ENCODE measurements at places on chromosomes 7 and 10. TPM values are rescaled to one million over a fixed set of nuclear protein-coding genes. Genes with fewer than 3 reads are reported as not detected.

DNA sequence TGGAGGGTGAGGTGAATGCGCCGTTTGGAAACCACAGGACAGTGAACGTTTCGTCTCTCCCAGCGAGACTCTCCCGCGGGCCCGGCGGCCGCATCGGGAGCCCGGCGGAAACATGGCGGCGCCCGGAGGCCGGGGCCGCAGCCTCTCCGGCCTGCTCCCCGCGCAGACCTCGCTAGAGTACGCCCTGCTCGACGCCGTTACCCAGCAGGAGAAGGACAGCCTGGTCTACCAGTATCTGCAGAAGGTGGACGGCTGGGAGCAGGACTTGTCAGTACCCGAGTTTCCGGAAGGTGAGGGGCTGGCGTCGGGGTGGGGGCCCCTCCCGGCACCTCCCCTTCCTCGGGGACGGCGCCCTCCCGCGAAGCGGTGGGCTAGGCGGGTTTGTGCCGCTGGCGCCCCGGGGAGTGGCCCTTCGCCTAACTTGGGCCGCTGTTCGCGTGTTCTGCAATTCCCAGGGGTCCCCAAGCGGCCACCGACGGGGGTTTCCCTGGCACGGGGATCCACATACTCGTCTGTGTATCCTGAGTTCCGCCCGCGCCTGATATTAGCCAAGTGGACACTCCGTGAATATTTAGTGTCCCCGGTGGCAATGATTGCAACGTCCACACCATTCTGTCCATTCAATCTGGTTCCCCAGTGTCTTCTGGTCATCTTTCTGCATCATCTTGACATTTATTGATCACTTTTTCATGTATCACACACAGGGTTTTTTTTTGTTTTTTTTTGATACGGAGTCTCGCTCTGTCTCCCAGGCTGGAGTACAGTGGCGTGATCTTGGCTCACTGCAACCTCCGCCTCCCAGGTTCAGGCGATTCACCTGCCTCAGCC lies 514 bp downstream of the NHLRC2 start:
- no peaks in the 10 kb centered on the region for H3K27me3 ChIP-seq
- peak overlapping the region; percentile 95 for H3K27ac ChIP-seq
- H3K36me3 ChIP-seq: peaks cover 2% of the 10 kb centered on the region
- peaks cover 27% of the 10 kb centered on the region for H3K4me1 ChIP-seq

DNA sequence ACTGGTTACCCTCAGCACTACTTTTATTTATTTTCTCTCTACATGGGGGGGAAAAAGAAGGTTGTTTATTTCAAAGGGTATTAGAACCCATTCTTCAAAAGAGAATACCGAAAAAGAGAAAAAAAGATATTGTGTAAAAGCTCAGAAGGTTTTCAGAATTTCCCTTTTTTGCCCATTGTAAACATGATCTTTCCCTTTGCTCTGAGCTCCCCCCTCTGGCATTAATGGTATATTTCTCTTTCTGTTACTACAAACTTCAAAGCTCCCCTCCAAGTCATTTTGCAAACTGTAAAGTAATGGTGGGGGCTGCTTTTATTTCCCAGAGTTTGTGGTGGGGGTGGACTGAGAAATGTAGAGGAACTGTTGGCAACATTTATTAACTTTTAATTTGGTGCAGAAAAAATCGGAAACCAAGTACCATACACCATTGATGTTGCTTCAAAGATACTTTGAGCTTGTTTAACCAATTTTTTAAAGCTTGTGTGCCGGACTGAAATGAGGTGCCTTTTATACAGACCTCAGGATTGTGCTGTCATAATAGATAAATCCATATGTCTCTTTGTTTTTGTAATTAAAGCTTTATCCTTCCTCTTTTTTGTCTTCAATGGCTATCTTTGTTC lies 181.5 kb downstream of the EXOC4 start:
- H3K36me3 ChIP-seq: peaks cover under 1% of the 10 kb centered on the region
- H3K4me3 ChIP-seq: no peak overlapping the region
- DNase-seq: peak; percentile 28
- no peaks in the 10 kb centered on the region for H3K4me1 ChIP-seq
- H3K27me3 ChIP-seq: no peaks in the 10 kb centered on the region
- H3K27ac ChIP-seq: no peak overlapping the region

DNA sequence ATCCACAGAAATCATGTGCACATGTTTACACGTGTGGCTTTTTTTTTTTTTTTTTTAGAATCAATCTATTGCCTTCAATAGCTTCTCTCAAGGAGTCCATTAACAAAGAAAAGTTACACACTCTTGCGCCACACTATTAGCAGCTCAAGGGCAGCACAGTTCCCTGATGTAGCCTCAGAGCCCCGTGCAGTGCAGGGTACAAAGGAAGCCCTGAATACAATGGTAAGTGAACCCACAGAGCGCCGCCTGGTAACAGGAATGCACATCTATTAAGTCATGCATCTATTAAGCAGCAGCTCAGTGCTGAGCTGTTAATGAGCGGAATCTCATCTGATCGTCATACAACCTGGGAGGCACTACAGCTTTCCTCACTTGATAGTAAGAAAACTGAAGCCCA lies 113.7 kb upstream of the PDLIM1 start:
- H3K36me3 ChIP-seq: no peaks in the 10 kb centered on the region
- H3K27ac ChIP-seq: no peak overlapping the region
- no peaks in the 10 kb centered on the region for H3K27me3 ChIP-seq
- H3K4me3 ChIP-seq: no peak overlapping the region

DNA sequence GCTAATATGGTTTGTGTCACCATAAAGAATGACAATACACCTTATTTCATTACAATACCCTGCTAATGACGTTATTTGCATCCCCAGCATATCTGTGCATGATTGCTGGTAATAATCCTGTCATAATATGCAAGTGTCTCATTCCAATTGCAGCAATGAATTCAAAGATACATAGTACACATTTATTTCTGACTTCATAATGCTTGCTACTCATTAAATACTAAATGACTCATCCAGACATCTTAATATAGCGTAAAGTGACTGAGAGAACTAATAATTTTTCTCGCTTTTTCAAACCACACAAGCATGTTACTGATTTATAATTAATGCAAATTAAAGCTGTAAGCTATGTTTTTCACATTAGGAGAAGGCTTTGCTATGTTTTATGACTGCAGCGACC lies 234.7 kb upstream of the MDFIC start:
- H3K4me1 ChIP-seq: no peaks in the 10 kb centered on the region
- no peak overlapping the region for H3K4me3 ChIP-seq
- H3K36me3 ChIP-seq: no peaks in the 10 kb centered on the region
- H3K27me3 ChIP-seq: no peaks in the 10 kb centered on the region
- DNase-seq: no peak

GRCh38 chr7:70582927-70583895 lies 548.7 kb upstream of the GALNT17 start:
- H3K4me1 ChIP-seq: no peaks in the 10 kb centered on the region
- H3K4me3 ChIP-seq: no peak overlapping the region
- DNase-seq: no peak
- H3K27me3 ChIP-seq: no peaks in the 10 kb centered on the region
- H3K36me3 ChIP-seq: no peaks in the 10 kb centered on the region
- H3K27ac ChIP-seq: no peak overlapping the region

DNA sequence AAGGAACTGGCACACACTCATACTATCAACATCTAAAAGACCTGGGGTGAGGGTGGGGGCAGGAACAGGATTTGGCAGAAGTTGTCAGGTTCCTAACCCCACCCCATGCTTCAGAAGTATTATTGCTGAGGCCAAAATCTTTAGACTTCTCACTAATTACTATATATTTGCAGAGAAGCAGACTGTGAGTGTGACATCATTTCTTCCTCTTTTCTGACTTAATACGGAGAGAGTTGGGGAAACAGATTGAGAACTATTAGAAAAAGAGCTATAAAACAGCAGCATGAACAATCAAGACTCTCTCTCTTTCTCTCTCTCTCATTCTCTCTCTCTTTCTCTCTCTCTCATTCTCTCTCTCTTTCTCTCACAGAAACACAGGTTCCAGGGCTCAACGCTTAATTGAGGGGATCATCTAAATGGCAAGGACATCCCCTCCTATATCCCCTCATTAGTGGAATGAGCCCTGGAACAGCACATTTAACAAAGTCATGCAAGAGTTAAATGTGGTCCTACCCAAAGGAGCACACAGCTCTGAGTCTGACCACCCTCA lies 94.8 kb downstream of the KCNMA1 start:
- H3K27me3 ChIP-seq: no peaks in the 10 kb centered on the region
- no peaks in the 10 kb centered on the region for H3K36me3 ChIP-seq
- peaks cover 42% of the 10 kb centered on the region for H3K4me1 ChIP-seq
- peak; percentile 14 for DNase-seq
- no peak overlapping the region for H3K4me3 ChIP-seq
- no peak overlapping the region for H3K27ac ChIP-seq

The TAC1 gene
- total RNA-seq: not detected

The PIK3AP1 gene
- 137 TPM for total RNA-seq
